ENCODE measurements at places on chromosomes 11 and 22.
A peak's percentile ranks its signal among the peaks of the same experiment; 100 is the strongest.

GRCh38 chr11:12214751-12215150 is 104.4 kb downstream of the MICAL2 start:
- DNase-seq = no peak

GRCh38 chr11:130691581-130691980 is 224.7 kb downstream of the SNX19 start:
- DNase-seq = no peak

- DNase-seq = no peak
Measured at GRCh38 chr22:38228326-38228872, 26.6 kb downstream of the MAFF start.

DNA sequence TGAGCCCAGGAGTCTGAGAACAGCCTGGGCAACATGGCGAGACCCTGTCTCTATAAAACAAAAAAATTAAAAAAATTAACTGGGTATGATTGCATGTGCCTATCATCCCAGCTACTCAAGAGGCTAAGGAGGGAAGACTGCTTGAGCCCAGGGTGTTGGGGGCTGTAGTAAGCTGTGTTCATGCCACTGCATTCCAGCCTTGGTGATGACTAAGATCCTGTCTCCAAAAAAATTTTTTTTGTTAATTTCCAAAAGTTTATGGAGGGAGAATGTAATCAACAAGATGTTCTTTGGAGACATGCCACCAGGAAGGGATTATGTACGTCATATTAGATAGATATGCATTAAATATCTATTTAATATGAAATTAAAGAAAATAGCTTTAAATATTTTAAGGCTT is 267.5 kb downstream of the SBF2 start:
- DNase-seq = no peak

- DNase-seq = no peak
Measured at GRCh38 chr11:134901542-134901941, 489.5 kb upstream of the B3GAT1 start.

DNA sequence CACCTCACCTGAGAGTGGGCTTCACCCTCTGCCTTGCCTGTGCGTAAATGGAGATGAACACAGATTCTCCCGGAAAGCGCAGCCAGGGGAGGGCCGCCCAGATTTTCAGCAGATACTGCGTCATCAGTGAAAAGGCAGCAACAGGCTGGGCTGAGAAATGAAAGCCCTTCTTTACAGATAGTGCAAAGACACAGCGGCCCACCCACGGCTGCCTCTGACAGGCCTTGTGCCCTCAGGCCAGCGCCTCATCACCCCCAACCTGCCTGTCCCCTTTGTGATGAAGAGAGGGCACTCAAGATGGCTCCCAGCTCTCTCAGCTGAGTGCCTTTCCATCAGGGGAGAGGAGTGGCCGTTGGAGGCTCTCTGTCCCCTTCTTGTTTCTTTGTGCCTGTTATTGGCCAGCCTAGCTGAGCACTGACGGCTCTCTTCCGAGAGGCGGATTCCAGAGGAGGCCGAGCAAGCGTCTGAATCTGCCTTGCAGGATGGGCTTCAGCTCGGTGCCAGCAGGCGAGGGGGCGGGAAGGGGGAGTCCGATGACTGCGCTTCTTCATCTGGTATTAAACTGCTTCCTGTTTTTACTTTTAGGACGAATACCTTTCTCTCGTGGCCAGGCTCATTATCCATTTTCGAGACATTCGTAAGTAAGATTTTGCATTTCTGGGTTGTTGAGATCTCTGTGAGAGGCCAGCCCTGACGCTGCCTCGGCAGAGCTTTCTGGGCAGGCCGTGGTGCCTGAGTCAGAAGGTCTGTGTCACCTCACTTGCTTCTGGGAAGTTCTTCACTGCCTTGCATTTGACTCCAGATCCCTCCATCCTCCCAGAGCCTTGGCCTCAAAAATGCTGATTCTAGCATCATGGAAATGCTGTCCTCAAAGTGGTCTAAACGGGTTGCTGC is 43.7 kb downstream of the MED15 start:
- peak; percentile 23 for DNase-seq

DNA sequence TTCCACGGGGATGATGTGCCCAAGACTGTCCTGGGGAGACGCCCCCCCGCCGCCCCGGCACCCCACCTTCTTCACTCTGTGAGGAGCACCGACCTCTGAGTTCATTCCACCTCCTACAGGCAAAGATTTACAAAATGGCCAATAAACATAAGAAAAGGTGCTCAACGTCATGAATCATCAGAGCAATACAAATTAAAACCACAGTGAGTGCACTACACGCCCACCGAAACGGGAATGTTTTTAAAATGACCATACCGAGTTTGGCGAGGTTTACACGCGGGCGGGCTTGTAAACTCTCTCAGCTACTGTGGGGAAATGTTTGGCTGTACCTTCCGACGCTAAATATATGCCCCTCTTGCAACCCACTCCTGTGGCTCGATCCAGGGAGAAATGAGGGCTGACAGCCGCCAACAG is 7.9 kb downstream of the NPTXR start:
- no peak for DNase-seq

DNA sequence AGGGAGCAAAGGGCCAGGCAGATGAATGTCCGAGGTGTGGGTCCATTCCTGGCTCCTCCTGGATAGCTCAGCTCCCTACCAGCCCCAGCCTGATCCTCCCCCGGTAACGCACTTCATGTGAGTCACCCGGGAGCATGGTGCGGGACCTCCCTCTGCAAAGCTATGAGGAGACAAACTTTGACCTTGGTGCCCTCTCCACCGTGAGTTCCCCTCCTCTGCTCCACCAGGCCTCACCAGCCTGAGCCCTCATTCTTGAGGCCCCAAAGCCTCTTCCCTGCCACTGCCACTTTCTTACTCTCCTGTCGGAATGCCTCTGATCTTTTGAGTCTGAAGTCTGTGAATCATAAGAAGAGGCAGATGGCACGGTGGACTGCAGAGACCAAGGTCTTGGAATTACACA is 37.4 kb upstream of the CD82 start:
- no peak for DNase-seq

GRCh38 chr11:114076921-114077331 is 17.4 kb downstream of the ZBTB16 start:
- no peak for DNase-seq

DNA sequence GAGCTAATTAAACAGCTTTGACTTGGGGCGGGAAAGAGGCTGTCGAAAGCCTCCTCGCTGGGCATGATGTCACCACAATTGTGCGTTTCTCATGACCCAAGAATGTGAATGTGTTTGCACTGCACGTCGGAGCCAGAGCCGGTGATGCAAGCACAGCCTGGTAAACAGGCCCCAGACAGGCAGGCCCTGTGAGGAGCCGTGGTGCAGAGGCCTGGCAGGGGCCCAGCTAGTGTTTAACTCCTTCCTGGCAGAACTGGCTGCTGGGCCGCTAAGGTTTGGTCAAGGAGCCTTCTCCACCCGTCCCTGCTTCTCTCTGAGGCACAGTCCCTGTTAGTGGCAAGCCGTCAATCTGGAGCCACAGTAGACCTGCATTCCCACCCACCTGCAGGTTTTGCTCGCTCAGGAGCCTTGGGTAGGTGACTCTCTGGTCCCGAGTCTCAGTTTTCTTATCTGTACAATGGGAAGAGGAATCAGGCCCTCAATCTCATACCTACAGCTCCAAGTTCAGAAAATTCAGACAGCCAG is 25.4 kb upstream of the SMTN start:
- no peak for DNase-seq

DNA sequence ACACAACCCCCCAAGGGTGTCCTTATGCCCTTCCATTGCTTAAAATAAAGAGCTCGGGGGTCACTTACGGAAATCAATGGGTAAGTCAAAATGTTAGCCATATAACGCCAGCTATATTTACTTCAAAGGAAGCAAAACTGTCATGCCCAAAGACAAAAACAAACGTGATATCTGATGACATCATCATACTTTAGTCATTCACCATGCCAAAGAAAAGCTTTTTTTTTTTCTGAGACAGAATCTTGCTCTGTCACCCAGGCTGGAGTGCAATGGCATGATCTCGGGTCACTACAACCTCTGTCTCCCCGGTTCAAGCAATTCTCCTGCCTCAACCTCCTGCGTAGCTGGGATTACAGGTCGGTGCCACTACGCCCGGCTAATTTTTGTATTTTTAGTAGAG is 47.7 kb upstream of the SC5D start:
- DNase-seq = no peak

DNA sequence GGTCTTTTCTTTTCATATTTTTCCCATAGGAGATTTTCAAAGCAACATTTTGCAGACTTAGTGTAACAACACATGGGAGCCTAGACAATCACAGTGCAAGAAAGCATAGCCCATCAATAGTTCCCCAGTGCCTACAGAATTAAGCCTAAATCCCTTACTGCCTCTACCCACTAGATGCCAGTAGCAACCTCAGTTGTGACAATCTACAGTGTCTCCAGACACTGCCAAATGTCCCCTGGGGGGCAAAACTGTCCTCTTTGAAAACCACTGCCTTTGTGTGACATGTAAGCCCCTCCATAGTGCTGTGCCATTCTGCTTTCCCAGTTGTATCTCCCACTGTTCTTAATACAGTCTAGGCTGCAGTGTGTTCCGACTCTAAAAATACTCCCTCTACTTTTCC is 1329.0 kb downstream of the LRRC4C start:
- no peak for DNase-seq

DNA sequence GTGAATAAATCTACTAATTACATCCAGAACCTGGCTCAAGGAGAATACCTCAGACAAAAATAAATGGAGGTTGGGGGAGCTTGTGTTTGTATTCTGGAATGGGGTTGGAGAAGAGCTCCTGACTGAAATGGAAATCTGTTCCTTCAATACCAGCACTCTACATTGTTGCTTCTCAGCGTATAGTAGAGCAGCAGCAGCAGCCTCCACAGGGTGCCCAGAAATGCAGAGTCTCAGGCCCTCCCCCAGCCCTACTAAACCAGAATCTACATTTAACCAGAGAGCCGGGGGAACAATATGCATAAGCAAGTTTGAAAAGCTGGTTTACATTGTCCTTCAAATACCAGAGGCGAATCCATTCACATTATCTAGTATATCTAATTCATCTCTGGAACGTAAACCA is 474.8 kb downstream of the NTM start:
- no peak for DNase-seq

DNA sequence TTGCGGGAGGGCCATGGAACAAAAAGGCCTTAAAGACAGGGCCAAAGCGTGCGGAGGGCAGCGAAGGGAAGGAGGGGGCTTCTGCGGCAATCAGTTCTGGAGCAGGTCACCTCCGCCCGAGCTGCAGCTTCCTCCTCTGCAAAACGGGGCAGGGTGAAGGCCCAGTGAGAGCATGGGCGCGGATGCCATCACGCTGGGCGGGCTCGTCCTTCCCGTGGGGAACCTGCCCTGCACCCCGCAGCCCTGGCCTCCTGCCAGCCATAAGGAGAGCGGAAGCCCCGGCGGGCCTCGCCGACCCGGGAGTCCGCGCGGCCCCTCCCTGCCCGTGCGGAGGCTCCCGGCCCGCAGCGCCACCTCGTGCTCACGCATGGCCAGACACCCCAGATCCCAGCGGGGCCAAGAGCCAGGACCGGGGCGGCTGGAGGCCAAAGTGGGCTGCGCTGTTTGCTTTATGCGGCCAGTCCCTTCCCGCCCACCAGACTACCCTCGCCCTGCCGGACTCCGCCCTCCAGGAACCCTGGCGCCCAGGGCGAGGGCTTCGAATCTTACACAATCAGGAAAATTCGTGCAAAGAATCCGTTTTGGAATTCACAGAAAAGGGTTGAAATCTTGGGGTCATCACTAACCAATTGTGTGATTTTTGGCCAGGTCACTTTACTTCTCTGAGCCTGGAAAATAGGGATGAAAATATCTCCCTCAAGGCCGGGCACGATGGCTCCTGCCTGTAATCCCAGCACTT is 16.1 kb downstream of the TSKU start:
- DNase-seq = peak; percentile 36

GRCh38 chr22:46979506-46979905 is 217.1 kb downstream of the TBC1D22A start:
- no peak for DNase-seq

- peak; percentile 49 for DNase-seq
Measured at GRCh38 chr22:36374603-36375024, 13.2 kb downstream of the MYH9 start.

DNA sequence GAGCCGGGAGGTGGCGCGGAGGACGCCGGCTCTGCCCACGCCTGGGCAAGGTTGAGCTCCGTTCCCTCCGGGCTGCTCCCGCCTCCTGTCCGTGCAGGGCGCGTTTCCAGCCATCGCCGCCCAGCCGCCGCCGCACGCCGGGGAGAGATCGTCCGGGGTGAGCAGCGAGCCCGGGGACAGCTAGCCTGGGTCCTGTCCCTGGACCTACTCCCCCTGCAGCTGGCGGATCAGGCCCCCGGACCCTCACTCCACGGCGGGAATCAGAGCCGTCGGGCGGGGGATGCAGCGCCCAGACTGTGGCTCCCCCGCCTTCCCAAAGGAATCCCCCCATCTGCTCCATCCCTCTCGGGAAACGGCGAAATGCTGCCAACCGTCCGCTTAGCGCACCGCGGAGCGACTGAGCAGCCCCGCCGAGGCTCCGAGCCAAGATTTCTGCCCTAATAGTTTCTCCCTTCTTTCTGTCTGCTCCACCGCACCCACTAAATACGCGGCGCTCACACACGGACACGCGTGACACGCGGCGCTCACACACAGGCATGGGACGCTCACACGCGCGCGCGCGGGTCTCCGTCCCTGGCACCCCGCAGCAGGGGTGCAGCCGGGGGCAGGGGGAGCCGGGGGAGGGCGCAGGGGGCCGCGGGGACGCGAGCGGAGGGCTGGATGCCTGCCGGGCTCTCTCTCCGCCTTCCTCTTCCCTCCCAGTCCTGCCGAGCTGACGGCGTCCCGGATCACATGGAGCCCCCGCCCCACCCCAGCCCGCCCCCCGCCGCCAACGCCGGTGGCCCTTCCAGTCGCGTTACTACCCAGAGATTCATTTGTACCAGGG is at the start of gene KCNJ5:
KCNJ5 (plus strand) TSS at position 814 of the 826 bp plus-strand sequence. CDS start 19,918 bp downstream, outside the sequence.
- DNase-seq = no peak

GRCh38 chr11:134905928-134906327 is 493.9 kb upstream of the B3GAT1 start:
- DNase-seq = no peak

GRCh38 chr11:1473786-1474185 is 12.8 kb downstream of the MOB2 start:
- no peak for DNase-seq

DNA sequence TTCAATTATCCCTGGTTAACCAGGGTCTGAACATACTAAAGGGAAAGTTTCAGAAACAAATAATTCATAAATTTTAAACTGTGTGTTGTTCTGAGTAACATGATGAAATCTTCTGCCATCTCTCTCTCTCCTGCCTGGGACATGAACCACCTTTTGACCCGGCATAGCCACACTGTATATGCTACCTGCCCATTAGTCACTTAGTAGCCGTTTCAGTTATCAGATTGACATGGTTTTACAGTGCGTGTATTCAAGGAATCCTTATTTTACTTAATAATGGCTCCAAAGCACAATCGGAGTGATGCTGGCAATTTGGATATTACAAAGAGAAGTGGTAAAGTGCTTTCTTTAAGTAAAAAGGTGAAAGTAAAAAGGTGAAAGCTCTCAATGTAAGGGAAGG is 227.1 kb upstream of the CCDC179 start:
- no peak for DNase-seq

GRCh38 chr11:10934293-10934860 is 76.5 kb upstream of the ZBED5 start:
- DNase-seq = no peak

DNA sequence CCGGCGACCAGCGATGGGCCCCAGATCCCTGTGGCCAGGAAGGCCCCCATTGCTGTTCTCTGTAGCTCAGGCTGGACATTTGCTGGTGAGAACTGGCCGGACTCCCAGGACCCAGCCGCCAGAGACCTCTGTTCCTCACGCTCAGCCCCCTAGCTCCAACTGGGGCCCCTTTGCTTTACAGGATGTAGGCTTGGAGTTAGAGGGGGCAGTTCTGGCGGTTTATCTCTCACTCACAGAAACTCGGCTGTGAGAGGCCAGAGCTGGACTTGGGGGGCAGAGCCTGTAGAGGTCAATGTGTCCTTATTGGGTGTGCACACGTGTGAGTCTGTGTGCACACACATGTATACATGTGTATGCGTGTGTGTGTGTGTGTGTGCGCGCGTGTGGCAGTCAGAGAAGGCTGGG is 502 bp downstream of the SMIM38 start:
- DNase-seq = no peak

Data from stimulated activated CD4-positive, alpha-beta T cell treated with anti-CD3 and anti-CD28 coated beads, Interleukin-1b, Interleukin-23, amount 100 ng/mL, for 24 hours (primary cell).